ENCODE measurements at places on chromosomes 6 and 20.

DNA sequence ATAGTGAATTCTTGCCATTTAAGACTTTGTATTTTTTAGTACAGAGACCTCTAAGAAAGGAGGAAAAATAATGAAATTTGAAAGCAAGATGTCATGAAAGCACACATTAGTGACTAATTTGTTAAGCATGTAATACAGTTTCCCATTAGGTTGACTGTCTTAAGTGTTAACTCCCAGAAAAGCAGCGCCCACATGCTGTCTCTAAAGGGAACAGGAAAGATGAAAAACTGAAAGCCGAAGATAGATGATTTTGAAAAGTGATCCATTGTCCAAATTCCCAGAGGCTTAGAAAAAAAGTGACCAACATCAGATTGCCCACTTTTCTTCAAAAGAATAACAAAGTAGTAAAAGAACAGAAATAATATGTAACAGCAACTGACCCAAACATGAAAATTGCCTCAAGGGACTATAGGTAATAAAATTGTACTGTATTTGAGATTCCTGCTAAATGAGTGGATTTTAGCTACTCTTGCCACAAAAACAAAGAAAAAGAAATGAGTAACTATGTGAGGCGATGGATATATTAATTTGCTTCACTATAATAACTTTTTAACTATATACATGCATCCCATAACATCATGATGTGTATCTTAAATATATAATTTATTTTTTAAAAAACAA is 83.2 kb upstream of the OGFRL1 start:
- DNase-seq = no peak

DNA sequence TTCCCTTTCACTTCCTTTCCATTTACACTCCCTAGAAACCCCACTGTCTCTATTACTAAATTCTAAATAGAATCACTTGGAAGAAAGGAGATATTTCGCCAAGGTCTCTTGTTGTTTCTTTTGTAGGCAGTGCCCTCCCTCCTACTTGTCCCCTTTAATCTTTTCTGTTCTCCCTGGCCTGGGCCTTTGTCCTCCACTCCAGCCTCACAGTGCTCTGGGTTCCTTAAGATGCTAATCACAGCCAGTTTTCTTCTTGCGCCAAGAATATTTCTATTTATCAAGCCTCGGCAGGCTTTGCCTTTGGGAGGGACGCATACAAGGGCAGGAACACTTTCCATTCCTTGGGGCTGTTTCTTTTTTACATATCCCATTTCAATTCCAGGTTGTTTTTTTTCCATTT is 520.6 kb upstream of the CHD6 start:
- no peak for DNase-seq

DNA sequence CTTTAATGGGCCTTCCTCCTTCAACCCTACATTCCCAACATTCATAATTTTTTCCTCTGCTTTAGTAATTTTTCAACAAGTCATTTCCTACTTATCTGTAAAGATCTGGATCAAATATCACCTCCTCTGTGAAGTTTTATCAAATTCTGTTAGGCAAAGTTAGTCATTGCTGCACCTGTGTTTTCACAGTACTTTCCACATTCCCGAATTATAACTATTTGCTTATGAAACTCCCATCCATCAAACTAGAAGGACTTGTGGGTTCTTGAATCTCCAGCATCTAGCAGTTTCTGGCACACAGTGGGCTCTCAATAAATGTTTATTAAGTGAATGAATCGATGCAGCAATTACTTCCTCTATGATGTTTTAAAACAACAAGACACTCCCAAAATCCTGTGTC is 257.6 kb downstream of the HDGFL1 start:
- DNase-seq = peak; percentile 12

GRCh38 chr20:45974896-45975565 is 3.0 kb upstream of the ZNF335 start:
- no peak for DNase-seq

- DNase-seq = no peak
Measured at GRCh38 chr6:7809346-7809745, 83.4 kb downstream of the BMP6 start.

DNA sequence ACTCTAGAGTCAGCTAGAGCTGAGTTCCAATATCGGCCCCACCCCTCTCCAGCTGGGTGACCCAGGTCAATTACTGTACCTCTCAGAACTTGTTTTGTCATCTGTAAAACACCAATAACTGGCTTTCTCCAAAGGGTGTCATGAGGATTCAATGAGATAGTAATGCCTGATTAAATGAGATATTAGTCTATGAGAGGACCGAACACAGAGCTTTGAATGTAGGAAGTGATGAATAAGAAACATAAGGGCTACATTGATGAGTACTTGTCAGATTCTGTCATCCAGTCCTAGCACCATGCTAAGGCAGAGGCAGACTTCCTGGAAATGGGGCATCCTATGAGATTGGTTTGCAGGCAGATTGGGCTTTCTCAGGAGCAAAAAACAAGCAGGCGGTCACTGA is 20.2 kb downstream of the BPI start:
- no peak for DNase-seq

DNA sequence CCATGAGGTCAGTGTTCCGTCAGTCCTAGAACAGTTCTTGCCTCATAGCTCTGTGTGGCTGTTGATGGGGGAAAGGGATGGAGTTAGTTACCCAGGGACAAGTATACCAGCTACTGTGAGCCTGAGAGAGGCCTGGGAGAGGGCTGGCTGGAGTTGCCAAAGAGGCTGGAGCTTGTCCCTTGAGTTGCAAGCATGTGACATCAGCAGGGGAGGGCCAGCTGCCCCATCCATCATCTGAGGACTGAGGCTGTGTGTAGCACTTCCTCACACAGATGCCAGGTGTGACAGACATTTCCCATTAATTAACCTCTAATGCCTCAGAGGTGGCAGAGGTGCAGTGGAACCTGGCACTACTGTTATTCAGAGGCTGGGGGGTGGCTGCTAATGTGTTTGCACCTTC is 131.6 kb downstream of the PHACTR3 start:
- DNase-seq = no peak
